NCI-H1436 treated with DMSO at 0.1 percent for 48 hours (cell line): ENCODE measurements at places on chromosomes 12 and 14.

DNA sequence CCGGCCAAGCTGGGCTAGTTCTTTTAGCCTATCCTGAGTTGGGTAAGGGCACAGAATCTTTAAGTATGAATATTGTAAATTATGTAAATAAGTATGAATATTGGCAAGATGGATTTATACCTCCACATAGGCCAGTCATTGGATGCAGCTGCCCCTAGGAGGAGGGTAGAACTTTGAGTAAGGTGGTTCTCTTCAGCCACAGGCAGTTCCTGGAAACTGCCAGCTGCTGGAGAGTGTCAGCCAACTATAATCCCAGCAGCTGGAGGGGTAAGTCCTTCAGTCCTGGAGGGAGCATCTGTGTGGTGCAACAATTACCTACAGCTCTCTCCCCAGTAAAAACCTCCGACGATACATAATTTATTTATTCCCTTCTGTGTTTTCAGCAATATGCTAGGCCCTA lies 65.8 kb upstream of the TMPO start:
- DNase-seq: no peak

- DNase-seq: no peak
These were observed 136.1 kb downstream of the PAPOLA start for GRCh38 chr14:96638041-96638855.

DNA sequence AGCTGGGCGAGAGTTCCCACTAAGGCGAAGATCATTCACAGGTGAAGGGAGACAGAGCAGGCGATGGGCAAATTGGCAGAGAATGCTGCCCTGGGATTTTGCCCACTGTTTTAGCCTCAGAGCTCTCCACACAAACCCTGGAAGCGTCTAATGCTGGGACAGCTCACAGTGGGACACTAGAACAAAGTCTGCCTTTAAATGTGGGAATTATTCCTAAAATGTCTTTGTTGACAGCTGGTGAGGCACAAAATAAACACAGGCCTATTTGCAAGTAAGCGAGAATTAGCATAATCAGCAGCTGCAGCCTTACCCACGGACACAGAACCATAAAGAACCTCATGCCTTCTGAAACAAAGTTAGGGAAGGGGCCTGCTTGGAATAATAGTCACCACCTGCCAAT lies 824.5 kb downstream of the AACS start:
- no peak for DNase-seq

GRCh38 chr14:89721956-89722355 lies 232.6 kb downstream of the EFCAB11 start:
- no peak for DNase-seq

- no peak for DNase-seq
These were observed 15.1 kb downstream of the CPNE8 start for GRCh38 chr12:38890102-38890855.

- DNase-seq: no peak
These were observed 41.8 kb upstream of the DCD start for GRCh38 chr12:54689984-54690383.

DNA sequence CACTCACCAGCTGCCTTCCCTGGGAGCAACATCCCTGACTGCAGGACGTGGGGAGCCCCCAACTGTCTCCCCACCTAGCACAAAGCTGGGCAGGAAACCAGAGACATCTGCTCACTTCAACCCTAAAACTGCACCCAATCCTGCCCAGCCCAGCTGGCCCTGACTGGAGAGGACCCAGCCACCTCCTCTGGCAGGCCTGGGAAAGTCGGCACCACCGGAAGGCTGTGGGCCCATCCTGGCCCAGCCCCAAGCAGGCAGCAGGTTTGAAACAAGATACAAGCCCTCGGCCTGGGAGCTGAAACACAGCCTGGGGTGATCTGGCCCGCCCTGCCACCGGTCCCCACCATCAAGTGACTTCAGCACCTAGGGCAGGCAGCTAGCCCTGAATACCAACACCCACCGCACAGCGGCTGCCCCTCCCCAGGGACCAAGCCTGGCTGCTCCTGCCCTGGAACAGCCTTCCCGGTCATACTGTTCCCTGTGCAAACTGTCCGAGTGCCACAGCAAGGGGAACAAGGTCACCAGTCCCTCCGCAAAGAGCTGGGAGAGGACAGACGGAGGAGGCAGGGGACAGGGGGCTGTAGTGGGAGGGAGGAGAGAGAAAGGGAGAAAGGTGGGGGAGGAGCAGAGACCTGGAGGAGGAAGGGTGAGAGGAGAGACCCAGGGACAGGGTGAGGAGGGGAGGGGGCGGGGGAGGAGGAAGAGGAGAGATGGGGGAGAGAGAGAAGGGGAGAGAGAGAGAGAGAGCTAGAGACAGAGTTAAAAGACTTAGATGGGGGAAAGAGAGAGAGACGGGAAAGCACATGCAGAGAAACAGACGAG lies 115.7 kb downstream of the RFLNA start:
- DNase-seq: no peak

- no peak for DNase-seq
These were observed 30.4 kb upstream of the DACT1 start for GRCh38 chr14:58607131-58607951.

DNA sequence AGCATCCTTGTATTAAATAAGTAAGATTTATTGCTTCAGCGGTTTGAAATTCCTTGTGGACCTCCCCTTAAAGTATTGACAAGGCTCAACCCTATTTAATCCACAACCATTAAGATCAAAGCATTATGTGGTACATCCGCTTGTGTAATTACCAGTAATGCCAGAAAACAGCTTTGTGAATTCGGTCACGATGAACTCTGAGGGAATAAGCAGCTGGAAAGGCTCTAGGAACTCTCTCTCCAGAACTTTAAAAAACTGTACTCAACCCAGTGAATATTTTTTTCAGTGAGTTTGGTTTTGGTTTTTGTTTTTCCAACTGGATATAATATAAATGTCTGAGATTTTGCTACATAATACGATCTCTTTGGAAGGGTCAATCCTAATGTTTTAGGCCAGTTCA lies 49.3 kb upstream of the DIO2 start:
- no peak for DNase-seq

DNA sequence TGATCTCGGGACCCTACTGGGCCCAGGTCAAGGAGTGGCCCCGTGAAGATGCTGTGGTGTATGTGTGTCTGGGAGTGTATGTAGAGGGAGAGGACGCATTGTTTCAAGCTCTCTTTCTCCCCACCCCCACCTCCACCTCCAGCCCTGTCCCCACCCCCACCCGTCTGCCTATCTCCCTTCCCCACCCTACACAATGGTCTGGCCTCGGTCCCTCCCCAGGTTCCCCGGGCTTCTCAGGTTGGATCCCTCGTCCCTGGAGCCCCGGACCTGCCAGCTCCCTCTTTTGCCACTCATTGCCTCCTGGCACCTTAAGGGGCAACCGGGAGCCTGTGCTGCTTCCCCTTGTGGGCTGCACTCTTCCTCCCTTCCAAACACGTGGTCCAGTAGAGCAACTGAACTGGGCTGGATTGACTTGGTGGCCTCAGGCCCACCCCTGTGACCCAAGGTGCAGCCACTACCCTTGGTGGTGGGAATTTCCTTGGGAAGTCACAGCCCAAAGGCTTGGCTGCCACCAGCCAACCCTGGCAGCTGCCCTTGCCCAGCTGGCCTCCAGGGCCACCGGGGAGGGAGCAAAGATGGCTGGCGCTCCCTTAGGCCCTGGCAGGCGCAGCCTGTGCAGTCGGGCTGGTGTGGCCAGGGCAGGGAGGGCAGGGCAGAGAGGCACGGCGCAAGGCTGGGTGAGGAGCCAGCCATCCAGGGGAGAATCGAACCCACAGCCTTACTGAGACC lies 628 bp downstream of the VRTN start:
- no peak for DNase-seq

DNA sequence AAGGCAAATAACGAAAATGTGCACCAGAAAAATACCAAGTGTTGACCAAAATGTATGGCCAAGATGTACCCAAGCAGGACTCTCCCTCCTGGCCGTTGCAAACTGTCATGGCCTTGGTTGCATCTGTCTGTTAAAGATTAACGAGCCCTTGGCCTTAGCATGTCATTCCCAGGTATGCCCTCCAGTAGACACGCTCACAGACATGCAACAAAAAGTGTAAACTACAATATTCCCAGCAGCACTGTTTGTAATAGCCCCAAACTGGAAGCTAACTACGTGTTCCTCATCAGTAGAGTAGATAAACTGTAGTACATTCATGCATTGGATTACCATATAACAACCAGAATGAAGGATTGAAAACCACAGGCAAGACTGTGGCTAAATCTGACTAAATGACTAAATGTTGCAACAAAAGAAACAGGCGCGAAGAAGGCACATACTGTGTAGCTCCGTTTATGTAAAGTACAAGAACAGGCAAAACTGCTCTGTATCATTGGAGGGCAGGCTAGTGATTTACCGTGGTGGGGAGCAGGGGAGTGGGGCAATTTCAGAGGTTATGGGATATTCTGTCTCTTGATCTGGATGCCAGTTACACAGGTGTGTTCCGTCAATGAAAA lies 232.8 kb upstream of the DIO3 start:
- no peak for DNase-seq

DNA sequence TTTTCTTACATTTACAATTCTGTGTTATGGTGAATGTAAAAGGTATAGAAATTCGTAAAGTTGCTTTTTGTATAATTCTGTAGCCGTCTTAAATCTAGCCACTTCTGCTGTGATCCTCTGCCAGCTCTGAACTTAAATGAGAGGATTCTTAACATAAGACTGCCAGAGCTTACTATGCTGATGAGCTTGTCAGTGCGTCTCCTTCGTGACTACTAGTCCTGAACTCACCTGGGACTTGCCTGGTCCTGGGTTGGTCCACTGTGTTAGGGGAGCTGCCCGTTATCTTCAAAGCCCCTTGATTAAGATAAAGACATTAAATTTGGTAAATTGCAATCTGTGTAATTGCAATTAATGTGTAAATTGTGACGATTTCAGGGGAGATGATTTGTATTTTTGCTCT lies 44.7 kb downstream of the UNC79 start:
- no peak for DNase-seq

DNA sequence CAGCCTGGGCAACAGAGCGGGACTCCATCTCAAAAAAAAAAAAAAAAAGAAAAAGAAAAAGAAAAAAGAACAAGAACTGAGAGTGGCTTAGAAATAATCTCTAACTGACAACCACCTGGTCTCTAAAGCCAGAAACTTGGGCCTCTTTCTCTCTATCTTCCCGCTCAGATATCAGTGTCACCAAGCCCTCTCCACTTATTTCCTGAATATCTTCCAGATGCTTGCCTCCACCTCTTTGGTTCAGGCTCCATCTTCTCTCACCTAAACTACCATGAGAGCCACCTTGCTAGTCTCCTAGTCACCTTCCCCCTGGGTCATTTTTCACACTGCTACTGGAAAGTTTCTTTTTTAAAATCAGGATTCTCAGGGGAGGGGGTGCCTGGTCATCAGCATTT lies 1.8 kb upstream of the TM9SF1 start:
- no peak for DNase-seq

DNA sequence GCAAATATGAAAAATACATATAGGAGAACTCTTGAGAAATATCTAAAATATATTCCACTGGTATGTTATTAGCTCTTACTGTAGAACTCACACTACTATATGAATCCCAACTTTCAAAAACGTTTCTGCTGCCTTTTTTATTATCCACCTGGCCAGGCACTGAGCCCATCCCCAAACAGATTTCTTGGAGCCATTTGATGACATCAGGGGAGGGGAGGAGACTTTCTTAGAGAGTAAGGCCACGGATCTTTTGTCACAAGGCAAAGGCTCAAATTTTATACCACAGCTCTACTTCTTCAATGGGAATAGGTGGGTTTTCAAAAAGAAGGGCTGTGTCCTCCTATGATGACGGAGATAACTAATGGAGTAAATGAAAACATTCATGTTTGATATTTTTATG lies 83.0 kb downstream of the SLC25A21 start:
- DNase-seq: no peak

GRCh38 chr12:16238661-16239060 lies 38.8 kb downstream of the SLC15A5 start:
- no peak for DNase-seq

DNA sequence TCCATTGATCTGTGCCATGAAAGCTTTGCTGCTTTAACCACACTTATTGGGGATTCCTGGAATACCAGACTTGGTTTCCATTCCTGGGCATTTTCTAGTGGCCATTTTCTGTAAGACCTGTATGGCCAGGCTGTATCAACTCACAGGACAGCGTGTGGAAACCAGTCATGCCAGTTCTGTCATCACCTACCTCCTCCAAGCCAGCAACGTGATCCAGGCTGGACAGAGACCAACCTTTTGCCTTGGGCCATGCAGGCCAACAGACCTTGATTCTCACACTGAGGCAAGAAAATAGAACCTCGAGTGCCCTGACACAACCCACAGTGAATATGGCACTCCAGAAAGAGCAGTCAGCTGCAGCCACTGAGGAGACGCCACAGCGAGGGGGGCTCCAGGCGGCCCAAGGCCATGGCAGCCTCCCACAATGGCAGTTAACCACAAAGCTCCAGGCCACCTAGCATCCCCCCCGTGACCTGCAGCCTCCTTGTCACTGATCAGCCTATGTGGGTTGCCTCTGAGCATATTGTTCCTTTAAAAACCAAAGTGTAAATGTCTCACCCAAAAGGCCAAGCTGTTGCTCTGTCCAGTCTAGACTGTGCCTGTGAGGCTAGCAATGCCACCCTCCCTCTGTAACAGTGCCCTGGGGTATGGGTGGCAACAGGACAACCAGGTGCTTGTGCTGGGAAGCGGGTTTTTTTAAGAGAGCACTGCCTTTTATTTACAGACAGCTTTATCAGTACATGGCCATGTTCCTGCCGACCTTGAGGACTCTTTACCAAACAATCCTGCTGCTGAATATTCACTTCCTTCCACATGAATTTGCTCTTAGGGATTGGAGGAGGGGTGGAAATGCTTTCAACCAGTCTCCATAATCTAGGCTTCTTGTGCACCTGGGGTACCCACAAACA lies 168.7 kb upstream of the HIF1A start:
- DNase-seq: no peak

GRCh38 chr12:62123721-62124203 lies 136.4 kb upstream of the USP15 start:
- DNase-seq: no peak
